Amygdala (tissue), 56 donors: ENCODE measurements at places on chromosomes 11 and 22.
A peak's percentile ranks its signal among the peaks of the same experiment; 100 is the strongest.

DNA sequence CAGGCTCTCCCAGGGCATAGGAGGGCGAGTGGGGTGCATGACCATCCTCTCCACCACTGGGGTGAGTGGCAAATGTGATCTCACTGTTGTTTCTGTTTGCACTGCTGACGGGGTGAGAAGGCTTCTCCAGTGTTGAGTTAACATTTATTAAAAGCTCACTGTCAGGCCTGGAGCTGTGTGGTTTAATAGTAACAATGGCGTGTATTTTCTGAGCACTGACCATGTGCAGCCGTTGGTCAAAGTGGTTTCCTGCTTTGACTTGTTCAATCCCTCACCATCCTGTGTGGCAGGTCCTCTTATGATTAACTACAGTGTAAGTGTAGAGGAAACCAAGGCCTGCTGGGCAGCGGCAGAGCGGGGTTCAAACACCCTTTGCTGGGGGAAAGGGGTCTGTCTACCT is 4.4 kb downstream of the A4GALT start:
- no peak for DNase-seq

- no peak for DNase-seq
Measured at GRCh38 chr11:65643971-65644370, 6.1 kb downstream of the SIPA1 start.

DNA sequence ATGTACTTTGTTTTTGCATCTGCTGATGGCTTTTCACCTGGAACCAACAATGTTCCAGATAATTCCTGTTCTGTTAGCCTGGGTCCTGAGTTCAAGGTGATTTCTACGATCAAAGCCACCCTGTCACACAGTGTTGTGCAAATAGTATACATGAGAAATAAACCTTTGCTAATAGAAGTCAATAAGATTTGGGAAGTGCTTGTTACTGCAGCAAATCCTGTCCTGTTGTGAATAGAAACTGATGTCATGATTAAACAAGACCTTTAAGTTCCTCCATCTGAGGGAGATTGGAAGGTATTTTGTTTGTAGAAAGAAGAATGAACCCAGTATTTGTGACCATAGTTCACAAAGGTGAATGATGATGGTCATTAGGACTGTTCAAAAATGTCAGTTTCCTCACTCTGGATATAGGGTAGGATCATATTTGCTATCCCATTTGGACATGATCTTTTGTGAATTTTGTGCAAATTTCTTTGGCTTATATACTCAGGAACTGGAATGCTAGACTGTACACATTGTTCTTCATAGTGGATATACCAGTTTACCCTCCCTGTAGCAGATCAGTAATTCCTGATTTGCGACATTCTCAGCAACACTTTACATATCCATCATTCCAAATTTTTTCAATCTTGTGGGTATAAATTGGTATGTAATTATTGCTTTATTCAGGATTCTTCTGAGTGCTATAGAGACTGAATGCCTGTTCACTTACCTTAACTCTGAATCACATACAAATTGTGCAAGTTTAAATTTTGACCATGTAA is 428.5 kb downstream of the METTL15 start:
- DNase-seq: no peak

GRCh38 chr11:123457187-123457770 is 27.2 kb downstream of the GRAMD1B start:
- DNase-seq: peak; percentile 35

DNA sequence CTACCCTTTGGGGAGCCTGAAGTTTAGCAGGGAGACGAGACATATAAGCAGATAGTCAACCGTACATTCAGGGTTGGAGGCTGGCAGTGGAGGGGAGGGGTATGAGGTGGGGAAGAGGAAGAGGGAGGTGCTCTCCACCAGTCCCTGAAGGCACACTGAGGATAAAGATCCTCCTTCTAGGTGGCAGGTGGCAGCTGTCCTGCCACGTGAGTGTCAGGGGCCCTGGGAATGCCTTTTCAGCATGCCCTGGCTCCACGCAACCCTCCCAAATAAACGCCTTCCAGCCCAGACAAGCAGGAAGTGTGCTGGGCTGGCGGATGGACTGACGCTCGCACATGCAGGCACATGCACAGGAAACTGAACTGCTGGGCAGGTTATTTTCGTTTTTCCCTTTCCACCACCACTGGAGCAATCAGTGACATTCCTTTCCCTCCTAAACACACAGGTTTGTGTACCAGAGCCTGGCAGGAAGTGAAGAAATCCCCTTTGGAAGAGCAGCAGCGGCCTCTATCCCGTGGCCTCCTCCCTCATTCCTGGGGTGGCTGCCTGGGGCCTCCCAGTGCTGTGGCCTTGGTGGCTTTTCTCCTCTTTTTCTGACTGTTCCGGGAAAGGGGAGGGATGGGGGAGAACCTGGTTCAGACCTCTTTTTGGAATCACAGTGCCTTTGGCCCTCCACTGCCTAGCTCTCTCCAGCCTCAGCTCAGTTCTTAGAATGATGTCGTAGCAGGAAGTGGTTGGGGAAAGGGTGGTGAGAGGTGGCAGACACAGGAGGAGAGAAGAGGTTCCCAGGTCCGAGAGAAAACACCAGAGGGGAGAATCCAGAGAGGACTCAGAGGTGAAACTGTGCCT is 157.0 kb upstream of the TIMP3 start:
- no peak for DNase-seq

- no peak for DNase-seq
Measured at GRCh38 chr11:132718711-132719671, 813.3 kb downstream of the OPCML start.

- no peak for DNase-seq
Measured at GRCh38 chr11:64456509-64457320, 97.8 kb downstream of the RPS6KA4 start.

GRCh38 chr11:1805525-1805924 is 29.3 kb upstream of the SYT8 start:
- DNase-seq: no peak

GRCh38 chr22:31938296-31938695 is 6.0 kb upstream of the YWHAH start:
- no peak for DNase-seq

- no peak for DNase-seq
Measured at GRCh38 chr11:70889411-70889810, 363.0 kb downstream of the SHANK2 start.

DNA sequence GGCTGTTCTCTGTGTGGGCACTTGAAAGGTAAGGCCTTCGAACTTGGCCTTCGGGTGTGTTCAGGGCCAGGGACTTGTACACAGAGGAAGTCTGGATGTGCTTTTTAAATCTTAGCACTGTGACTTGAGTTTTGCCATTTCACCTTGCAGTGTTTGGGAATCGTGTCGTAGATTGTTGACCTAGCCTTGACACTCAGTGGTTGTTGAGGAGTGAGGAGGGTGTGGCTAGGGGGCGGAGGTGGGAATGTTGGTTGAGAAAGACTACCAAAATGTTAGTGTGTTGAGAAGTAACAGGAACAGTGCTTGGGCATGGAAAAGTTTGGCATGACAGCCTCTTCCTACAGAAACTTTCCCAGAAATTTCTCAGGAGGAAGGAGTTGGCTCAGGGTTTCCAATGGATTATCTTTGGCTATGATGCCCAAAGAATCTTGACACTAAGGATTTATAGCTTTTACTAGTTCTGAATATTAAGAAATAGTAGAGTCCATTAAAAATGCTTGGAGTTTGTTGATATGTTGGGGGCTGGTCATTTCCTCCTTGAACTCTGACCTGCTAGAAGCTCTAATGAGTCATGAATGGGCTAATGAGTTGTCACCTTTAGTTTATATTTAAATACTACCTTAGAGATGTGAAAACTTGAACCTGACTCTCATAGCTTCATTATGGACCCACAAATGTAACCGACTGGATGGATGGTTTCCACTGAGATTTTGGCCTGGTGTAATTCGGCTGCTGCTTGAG is 40.6 kb downstream of the BARX2 start:
- DNase-seq: no peak

DNA sequence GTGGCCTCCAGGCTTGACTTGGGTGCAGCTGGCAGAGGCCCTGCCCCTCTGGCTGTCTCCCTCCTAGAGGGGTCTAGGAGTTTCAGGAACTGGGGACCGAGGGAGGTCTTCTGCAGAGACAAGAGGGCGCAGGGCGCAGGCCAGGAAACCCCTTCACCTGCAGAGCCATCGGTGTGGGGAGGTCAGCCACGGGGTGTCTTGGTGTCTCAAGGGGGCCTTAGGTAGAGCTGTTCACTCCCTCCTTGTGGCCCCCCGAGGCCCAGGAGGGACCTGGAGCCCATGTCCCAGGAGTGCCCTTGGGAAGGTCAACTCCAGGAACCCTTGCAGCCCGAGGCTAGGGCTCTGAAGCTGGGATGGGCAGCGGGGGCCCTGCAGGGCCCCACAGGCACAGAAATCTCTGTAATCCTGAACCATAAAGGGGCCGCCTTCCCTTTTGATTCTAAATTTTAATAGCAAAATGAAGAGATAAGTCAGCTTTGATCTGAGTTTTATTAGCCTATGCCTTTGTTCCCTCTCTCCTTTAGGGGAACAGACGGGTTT is 31.4 kb upstream of the TH start:
- DNase-seq: no peak

DNA sequence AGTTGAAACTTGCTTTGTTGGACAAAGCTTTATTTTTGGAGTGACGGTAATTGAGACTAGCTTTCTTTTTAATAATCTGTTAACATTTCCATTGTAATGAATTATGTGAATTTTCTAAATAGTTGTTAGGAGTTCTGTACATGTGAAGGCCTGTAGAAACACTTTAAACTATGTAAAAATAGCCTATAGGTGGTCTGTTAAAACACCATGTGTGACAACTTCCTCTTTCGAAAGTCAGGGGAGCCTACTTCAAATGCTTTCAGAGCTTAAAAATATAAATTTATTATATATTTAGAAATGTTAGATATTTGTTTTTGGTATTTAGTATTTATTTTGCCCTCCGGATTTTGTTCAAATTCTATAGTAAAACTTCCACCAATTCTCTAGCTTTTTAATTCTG is 28.7 kb downstream of the DDIAS start:
- DNase-seq: no peak

DNA sequence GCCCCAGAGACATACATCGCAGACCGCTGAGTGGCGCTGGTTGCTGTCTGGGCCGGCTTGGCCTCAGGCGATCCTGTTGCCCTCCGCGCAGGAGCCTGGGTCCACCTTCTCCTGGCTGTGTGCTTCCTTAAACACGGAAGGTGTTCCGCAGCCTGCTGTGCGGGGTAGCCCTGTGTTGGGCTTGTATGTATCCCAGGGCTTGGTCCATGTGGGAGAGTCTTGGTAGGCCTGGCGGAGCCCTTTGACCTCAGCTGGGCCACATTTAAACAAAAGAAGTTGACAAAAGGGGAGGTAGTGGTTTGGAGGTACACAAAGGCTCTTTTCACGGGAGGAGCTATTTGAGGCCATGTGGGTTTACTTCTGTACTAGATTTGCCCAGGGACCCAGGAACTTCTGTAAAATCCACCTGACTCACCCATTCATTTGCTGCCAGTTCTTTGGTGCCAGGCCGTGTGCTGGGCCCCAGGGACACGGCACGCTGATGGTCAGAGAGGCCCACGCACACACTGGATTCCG is 11.0 kb upstream of the GRAMD4 start:
- no peak for DNase-seq
